Fibroblast of villous mesenchyme (primary cell): ENCODE measurements at places on chromosomes 4 and X.
A peak's percentile ranks its signal among the peaks of the same experiment; 100 is the strongest.

GRCh38 chr4:158458271-158458895, 63.3 kb upstream of the RXFP1 start:
- DNase-seq = no peak

GRCh38 chr4:151665022-151665784, 95.6 kb downstream of the GATB start:
- DNase-seq = no peak

GRCh38 chr4:143641361-143641760, 59.1 kb downstream of the FREM3 start:
- no peak for DNase-seq

DNA sequence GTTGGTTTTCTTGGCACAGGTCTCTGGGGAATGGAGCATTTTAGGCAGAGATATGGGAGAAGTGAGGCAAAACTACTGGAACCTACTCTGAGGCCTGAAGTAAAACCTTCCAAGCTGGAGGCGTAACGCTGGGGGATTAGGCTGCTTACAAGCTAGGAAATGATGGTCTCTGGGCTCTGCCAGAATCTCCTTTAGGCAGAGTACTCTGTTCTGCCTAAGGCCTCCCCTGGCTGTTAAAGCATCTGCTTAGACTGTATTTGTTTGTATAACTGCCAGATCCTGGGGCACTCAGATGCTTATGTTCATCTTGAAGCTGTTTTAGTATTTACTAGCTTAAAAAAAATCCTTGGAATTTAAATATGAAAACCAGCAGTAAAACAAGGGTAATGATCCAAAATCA, 822.2 kb downstream of the RPA4 start:
- DNase-seq = peak; percentile 8

GRCh38 chrX:46837558-46838485, 979 bp downstream of the RP2 start:
- peak; percentile 54 for DNase-seq

- DNase-seq = no peak
These were observed 40.3 kb downstream of the ATP2B3 start for GRCh38 chrX:153557618-153558355.

DNA sequence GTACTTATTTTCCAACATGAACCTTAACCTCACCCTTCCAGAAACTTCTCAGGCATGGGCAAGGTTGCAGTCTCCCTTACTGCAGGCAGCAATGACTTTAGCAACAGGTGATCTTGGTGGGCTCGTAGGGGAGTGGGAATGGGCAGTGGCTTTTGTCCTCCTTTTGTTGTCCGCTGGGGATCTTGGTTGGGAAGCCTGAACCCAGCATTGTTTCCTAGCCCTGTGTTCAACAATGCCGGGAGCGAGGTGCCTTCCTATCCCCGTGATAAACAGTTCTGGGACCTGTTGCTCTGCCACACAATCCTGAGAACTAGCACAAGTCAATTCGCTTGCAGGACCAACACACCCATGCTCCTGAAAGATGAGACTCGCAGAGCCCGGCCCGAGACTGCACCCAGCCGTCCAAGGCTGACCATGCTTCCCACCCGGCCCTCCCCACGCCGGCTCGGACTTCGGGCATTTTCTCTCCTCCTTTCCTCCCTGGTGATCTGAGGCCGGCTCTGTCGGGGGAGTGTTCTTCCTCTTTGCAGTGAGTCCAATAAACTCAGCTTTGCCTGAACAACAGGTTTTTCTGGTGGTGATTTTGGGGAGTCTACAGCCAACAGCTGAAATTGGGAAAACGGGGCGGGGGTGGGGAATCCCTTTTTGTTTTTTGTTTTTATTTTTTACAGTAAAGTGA, 20.2 kb downstream of the IRAK1 start:
- no peak for DNase-seq
